ENCODE measurements at places on chromosomes 6 and 20.

DNA sequence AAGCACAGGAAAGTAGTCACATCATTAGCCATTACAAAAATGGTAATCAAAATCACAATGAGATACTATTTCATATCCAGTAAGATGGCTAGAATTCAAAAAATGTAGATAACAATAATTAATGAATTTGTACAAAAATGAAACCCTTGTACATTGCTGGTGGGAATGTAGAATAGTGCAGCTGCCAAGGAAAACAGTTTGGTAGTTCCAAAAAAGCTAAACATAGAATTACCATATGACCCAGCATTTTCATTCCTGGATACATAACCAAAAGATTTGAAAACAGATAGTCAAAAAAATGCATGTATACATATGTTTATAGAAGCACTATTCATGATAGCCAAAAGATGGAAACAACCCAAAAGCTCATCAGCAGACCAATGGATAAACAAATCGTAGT is 251.1 kb upstream of the RAB32 start:
- DNase-seq: no peak
- H3K36me3 ChIP-seq: no peaks in the 10 kb centered on the region
- peaks cover 14% of the 10 kb centered on the region for H3K4me1 ChIP-seq
- H3K27me3 ChIP-seq: no peaks in the 10 kb centered on the region

DNA sequence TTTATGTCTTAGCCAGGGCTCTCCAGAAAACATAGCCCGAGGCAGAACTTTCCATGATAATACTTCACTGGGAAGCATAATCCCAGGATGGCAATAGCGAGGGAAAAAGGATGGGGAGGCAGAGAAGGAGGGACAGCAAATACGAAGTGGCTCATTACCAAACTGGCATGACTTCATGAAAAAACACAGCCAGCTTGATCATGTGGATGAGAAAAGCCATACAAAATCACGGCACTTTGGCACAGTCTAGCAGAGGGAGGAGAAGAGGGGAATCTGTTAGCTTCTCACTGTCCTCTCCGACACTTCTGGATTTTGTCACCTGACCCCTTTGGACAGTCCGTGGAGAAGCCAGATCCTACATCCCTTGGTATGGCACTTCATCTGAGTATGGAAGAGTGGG is 212.5 kb upstream of the GRIK2 start:
- H3K4me1 ChIP-seq: no peaks in the 10 kb centered on the region
- DNase-seq: no peak

GRCh38 chr6:157551041-157551832 is 170.2 kb downstream of the ZDHHC14 start:
- no peak for DNase-seq
- no peak overlapping the region for H3K27ac ChIP-seq
- H3K4me3 ChIP-seq: no peak overlapping the region
- H3K36me3 ChIP-seq: no peaks in the 10 kb centered on the region
- no peaks in the 10 kb centered on the region for H3K4me1 ChIP-seq

DNA sequence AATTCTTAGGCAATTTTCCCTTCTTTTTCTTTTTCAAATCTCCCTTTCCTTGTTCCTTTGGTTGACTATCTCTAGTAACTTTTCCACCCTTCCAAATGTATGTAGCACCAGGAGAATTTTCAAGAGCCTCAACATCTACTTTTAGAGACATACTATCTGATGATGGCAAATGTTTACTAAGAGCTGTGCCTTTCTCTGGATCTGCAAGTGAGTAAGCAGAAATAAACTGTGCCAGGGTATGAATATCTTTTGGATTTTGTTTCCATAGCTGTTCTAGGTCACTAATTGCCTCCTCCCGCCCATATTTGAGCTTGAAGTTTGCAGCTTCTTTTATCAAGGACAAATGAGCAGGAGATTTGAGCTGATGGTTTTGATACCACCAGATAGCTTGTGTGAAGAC is 69.5 kb downstream of the GTF2H5 start:
- no peak for DNase-seq
- no peak overlapping the region for H3K4me3 ChIP-seq
- no peak overlapping the region for H3K27ac ChIP-seq
- H3K4me1 ChIP-seq: peaks cover 8% of the 10 kb centered on the region

GRCh38 chr6:84625506-84625905 is 138.9 kb downstream of the TBX18 start:
- peak overlapping the region; percentile 7 for H3K27ac ChIP-seq
- no peak for DNase-seq
- H3K4me1 ChIP-seq: peaks cover 23% of the 10 kb centered on the region

DNA sequence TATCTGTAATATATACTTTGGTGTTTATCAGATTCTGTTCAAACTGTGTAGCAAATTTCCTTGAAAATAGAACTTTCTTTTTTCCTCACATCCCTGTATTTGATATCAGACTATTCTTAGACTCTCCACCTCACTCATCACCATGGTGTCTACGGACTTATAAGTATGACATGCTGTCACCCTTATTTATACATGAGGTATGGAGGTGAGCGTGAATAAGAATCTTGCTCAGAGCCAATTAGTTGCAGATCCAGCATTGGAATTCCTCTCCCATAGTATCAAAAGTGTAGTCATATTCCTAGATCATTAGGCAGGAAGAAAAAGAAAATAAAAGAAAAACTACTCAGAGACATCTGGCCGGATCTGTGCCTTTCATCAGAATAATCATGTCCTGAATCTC is 43.0 kb downstream of the TPD52L1 start:
- no peak overlapping the region for H3K27ac ChIP-seq
- no peaks in the 10 kb centered on the region for H3K36me3 ChIP-seq
- peaks cover 9% of the 10 kb centered on the region for H3K4me1 ChIP-seq
- H3K27me3 ChIP-seq: no peaks in the 10 kb centered on the region
- no peak overlapping the region for H3K4me3 ChIP-seq

- H3K27me3 ChIP-seq: peaks cover 3% of the 10 kb centered on the region
- H3K4me1 ChIP-seq: peaks cover 21% of the 10 kb centered on the region
- peak; percentile 10 for DNase-seq
- H3K4me3 ChIP-seq: no peak overlapping the region
Measured at GRCh38 chr6:127520066-127520465, 931 bp upstream of the MTCL3 start.

DNA sequence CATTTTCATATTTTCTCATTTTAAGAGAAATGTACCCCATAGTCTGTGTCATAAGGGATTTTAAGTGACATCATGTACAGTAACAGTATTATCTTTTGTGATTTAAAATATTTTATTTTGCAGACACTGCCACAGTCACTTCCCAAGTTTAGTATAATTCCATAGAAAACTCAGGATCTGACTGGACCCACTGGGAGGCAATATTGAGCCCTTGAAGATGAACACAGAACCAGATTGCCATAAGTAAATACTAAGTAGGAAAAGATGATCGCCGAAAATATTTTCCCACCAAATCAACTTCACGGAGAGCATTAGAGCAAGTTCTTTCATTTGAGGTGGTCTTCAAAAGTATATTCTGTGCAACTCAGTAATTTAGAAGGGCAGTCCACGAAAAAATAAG is 17.6 kb upstream of the PKHD1 start:
- H3K36me3 ChIP-seq: no peaks in the 10 kb centered on the region
- no peak overlapping the region for H3K27ac ChIP-seq
- H3K27me3 ChIP-seq: peaks cover 15% of the 10 kb centered on the region
- DNase-seq: no peak
- no peaks in the 10 kb centered on the region for H3K4me1 ChIP-seq

- H3K27ac ChIP-seq: no peak overlapping the region
- no peaks in the 10 kb centered on the region for H3K27me3 ChIP-seq
- peaks cover 18% of the 10 kb centered on the region for H3K4me1 ChIP-seq
Measured at GRCh38 chr20:35133735-35134134, 13.4 kb downstream of the EDEM2 start.

- no peak overlapping the region for H3K27ac ChIP-seq
- H3K4me1 ChIP-seq: no peaks in the 10 kb centered on the region
- peaks cover 56% of the 10 kb centered on the region for H3K36me3 ChIP-seq
- H3K4me3 ChIP-seq: no peak overlapping the region
- peak; percentile 20 for DNase-seq
Measured at GRCh38 chr20:24964506-24964840, 15.4 kb downstream of the CST7 start.

DNA sequence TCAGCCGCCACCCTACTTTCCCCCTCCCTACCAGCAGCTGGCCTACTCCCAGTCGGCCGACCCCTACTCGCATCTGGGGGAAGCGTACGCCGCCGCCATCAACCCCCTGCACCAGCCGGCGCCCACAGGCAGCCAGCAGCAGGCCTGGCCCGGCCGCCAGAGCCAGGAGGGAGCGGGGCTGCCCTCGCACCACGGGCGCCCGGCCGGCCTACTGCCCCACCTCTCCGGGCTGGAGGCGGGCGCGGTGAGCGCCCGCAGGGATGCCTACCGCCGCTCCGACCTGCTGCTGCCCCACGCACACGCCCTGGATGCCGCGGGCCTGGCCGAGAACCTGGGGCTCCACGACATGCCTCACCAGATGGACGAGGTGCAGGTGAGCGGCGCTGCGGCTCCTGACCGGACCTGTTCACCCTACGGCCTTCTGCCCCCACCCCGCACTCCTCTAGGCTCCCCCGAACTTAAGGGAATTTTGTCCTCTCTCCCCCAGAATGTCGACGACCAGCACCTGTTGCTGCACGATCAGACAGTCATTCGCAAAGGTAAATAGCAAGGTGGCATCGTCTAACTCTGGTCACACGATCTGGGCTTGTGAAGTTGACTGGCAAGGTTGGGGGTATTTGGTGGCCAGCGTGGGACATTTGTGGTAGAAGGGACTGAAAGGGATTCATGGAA is 2.3 kb downstream of the TFAP2C start:
- H3K27ac ChIP-seq: no peak overlapping the region
- H3K27me3 ChIP-seq: peaks cover 51% of the 10 kb centered on the region
- H3K36me3 ChIP-seq: no peaks in the 10 kb centered on the region
- no peak for DNase-seq

GRCh38 chr6:154885214-154885613 is 109.9 kb upstream of the TIAM2 start:
- DNase-seq: no peak
- H3K36me3 ChIP-seq: no peaks in the 10 kb centered on the region
- H3K27ac ChIP-seq: no peak overlapping the region
- H3K27me3 ChIP-seq: no peaks in the 10 kb centered on the region

DNA sequence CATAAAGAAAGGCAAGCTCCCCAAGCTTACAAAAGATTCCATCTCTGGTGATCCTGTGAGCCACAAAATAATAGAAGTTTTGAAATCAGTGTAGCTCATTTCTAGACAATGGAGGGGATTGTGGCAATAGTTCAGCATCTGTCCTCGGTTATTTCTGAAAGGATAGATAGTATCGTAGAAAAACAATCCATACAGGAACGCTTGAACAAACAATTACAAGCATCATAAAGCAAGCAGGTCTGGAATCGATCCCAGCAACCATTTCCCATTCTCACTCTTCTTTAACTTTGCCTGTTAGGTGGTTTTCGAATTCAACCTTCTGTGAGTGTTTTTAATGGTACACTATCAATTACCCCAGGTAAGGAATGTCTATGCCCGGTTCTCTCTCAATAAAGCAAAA is 931.1 kb downstream of the KIF16B start:
- H3K27ac ChIP-seq: peak overlapping the region; percentile 38
- DNase-seq: no peak
- no peaks in the 10 kb centered on the region for H3K27me3 ChIP-seq
- no peaks in the 10 kb centered on the region for H3K36me3 ChIP-seq
- no peak overlapping the region for H3K4me3 ChIP-seq

DNA sequence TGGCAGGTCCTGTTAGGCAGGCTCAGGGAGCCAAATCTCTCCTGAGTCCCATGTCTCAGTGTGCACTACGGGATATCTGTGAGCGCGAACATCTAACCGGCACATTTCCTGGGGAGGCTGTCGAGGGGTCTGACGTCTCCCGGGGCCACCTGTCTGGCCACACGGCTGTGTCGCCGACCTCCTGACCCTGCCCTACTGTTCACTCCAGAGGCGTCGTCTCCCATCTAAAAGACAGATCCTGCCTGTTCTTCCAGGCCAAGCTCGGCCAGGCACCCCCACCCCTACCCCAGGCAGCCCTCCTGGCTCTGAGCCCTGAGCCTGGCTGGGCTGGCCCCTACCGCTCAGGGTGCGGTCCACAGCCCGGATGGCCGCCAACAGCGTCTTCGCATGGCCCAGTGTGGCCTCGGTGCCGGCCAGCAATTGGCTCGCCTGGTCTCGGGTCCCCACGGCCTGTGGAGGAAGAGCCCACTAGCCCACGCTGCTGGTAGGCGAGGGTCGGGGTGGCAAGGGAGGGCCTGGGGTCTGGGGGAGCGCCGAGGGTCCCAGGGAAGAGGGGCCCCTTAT is 16.6 kb downstream of the ADRM1 start:
- H3K4me1 ChIP-seq: no peaks in the 10 kb centered on the region
- no peak for DNase-seq
- no peaks in the 10 kb centered on the region for H3K27me3 ChIP-seq
- H3K27ac ChIP-seq: no peak overlapping the region
- no peak overlapping the region for H3K4me3 ChIP-seq

- H3K4me3 ChIP-seq: no peak overlapping the region
- no peaks in the 10 kb centered on the region for H3K27me3 ChIP-seq
- H3K27ac ChIP-seq: no peak overlapping the region
- DNase-seq: no peak
- H3K4me1 ChIP-seq: peaks cover 55% of the 10 kb centered on the region
Measured at GRCh38 chr6:4664117-4664626, 112.0 kb upstream of the CDYL start.

DNA sequence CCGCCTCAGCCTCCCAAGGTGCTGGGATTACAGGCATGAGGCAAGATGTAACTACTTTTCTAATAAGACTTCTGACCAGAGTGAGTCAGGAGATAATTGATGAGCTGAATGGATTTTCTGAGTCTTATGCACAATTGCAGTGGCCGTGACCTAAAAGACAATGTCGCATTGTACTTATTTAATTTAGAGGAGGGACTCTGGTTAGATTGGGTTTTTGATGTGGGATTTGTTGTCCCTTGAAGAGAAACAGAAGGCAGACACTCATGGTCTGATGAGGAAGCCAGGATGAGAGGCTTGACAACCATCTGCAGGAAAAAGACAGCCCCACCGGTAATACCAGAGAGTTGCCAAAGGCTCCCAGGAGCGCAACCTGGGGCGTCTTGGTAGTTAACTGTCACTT is 68.0 kb downstream of the ISM1 start:
- H3K27me3 ChIP-seq: no peaks in the 10 kb centered on the region
- DNase-seq: no peak
- H3K4me1 ChIP-seq: no peaks in the 10 kb centered on the region
- no peak overlapping the region for H3K27ac ChIP-seq
- H3K4me3 ChIP-seq: no peak overlapping the region

GRCh38 chr20:23111307-23111943 is 25.3 kb upstream of the CD93 start:
- H3K4me3 ChIP-seq: no peak overlapping the region
- DNase-seq: no peak
- no peaks in the 10 kb centered on the region for H3K36me3 ChIP-seq
- no peaks in the 10 kb centered on the region for H3K27me3 ChIP-seq
- no peak overlapping the region for H3K27ac ChIP-seq
